Mucosa of descending colon (tissue), 3 donors: ENCODE measurements at places on chromosomes 16 and 17.

DNA sequence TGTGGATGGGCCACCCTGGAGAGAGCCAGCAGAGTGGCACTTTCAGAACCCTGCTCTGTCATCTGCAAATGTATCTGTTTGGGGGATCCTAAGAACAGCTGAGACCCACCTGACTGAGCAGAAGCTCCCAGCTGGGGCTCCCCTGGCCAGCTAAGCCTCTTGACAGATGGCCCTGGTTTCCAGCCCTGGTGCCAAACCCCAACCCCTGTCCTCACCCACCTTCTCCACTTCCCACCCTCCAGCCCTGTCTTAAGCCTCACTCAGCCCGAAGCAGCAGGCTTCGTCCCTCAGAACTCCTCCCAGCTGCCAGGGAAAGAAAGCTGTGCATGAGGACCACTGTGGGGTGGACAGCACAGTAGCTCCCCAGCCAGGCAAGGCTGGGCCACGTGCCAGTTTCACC lies 3.5 kb upstream of the KRT9 start:
- DNase-seq: no peak

DNA sequence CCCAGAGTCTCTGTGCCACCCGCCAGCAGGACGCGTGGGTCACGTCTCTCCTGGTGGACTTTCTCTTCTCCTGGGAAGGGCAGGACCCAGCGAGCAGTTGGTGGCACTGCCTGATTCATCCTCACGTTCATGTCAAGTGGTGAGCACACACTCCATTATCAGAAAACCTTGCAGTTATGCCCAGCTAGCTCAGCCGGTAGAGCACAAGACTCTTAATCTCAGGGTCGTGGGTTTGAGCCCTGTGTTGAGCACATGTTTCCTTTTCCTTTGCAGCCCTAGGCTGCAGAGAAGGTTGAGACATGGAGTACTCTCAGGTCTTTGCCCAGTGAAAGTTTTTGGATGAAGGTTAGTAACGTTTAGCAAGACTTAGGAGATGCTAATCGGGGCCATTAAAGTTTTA lies 8.0 kb downstream of the OR1F1 start:
- DNase-seq: no peak

DNA sequence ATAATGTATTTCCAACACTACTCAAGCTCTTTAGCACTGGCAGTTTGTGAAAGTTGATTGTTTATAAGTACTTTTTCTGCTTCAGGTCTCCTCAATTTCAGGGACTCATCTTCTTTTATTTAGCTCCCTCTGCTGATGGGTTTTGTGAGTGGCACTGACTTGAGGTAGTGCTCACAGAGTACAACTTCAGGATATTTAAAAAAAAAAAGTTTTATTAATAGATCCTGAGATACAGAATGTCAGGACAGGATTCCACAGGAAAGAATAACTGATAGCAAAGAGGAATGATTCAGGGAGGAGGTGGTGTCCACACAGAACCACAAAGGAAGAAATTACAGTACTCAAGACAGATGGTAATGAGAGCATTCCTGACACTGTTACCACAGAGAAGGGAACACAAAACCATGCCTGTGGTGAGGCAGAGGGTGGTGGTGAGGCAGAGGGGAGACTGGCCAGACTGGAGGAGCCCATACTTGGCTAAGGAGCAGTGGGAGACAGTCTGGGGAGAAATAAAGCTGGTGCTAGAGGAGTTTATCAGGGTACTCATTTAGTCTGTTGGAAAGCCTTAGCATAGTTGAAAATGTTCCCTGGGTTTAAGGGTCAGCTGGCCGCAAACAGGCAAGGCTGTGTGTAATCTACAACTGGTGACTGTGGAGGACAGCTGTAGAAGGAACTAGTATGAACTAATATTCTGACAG lies 63.7 kb downstream of the SPAG9 start:
- no peak for DNase-seq

DNA sequence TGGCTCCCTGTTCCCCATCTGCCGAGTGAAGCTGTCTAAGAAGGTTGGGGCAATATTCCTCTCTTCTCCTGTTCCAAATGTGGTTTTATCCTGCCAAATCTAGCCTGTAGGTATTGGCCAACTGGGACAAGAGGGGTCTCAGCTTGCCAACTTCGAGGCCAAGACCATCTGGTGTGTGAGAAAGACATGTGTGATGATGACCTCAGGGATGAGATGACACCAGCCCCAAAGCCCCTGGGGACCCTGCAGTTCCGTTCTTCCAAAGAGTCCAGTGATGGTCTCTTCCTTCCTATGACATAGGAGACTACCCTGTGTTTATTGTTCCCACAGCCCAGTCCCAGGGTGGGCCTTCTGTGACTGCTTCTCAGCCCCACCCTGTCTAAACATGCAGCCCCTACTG lies 34.8 kb upstream of the ADAMTS18 start:
- no peak for DNase-seq
